Activated CD4-positive, alpha-beta memory T cell treated with anti-CD3 and anti-CD28 coated beads for 36 hours (primary cell): ENCODE measurements at places on chromosomes 3 and 15. TPM values are rescaled to one million over a fixed set of nuclear protein-coding genes. Genes with fewer than 3 reads are reported as not detected.

- H3K4me3 ChIP-seq = no peak overlapping the region
- H3K36me3 ChIP-seq = no peaks in the 10 kb centered on the region
- DNase-seq = no peak
- no peaks in the 10 kb centered on the region for H3K4me1 ChIP-seq
- H3K27me3 ChIP-seq = no peaks in the 10 kb centered on the region
These were observed 94.3 kb upstream of the AADACL2 start for GRCh38 chr3:151639418-151639740.

SLC6A11 gene
- total RNA-seq = not detected

- DNase-seq = no peak
- H3K27me3 ChIP-seq = peaks cover 7% of the 10 kb centered on the region
- no peak overlapping the region for H3K4me3 ChIP-seq
- H3K4me1 ChIP-seq = peaks cover 13% of the 10 kb centered on the region
- no peak overlapping the region for H3K27ac ChIP-seq
These were observed 44.1 kb upstream of the TP63 start for GRCh38 chr3:189586941-189587663.

DNA sequence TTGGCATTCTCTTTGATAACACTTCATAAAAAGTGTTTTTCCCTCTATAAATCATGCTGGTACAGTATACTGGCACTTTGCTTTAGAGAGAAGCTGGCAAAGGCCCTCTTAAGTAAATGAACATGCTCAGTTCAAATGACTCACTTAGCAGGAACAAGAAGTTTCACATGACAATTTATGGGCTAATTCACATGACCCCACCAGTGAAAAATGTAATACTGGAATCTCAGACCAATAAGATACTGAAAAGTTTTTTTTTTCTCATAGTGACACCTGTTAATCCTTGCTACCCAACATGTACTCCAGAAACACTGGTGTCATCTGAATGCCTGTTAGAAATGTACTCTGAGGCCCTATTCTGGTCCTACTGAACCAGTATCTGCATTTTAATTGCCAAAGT lies 13.9 kb downstream of the BTBD1 start:
- DNase-seq = no peak
- H3K4me1 ChIP-seq = peaks cover 27% of the 10 kb centered on the region
- no peaks in the 10 kb centered on the region for H3K27me3 ChIP-seq

SAMD7 gene
- not detected for total RNA-seq

DNA sequence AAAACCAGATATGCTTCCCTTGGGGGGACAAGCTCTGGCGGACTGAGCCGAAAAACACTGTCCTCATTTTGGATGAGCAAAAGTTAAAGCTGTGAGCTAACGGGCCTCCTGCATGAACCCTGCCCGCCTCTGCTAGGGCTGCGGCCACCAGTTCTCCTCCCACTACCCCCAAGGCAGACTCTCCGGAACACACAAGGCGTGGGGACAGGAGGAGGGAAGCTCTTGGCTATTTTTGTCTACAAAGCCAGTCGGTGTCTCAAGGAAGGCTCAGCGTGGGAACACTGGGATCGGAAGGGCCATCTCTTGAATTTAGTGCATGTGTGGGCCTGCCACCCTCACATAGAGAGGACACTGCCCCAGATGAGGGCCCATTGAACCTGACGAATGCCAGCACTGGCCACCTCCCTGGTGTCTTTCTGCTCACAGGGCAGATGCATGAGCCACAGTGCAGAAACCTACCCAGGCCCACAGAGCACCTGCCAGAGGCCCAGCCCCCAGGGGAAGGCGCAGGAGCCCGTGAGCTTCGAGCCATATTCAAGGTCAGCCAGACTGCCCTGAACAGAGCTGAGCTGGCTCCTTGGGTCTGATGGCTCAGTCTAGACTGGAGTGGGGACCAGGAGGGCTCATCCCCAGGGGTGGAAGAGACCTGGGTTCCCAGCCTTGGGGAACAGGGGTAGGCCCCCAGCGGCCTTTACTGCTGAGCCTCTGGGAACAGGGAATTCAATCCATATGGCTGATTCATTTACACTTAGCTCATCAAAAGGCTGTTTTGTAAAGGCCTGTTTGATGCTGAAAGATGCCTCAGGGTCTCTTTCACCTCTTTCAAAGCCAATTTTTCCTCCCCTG lies 38.3 kb downstream of the HCN4 start:
- no peak overlapping the region for H3K4me3 ChIP-seq
- H3K27me3 ChIP-seq = peaks cover 3% of the 10 kb centered on the region
- no peak overlapping the region for H3K27ac ChIP-seq
- peaks cover 2% of the 10 kb centered on the region for H3K4me1 ChIP-seq
- DNase-seq = no peak
